ENCODE measurements at places on chromosomes 4 and X.

DNA sequence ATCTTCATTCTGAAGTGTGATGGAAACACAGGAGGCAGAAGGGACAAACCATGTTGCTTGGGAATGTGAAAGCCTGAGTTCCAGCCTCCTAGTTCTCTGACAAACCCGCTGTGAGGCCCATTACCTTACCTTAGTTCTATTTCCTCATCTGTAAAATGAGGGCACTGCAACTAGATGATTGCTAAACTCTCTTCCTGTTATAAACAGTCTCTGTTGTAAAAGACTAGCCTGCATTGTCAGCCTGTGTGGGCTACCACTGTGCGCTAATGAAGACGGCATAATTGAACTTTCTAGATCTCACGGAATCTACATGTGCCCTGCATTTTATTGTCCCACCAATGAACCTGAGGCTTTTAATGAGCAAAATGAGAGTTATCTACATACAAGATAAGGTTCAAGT lies 147.2 kb downstream of the AFF2 start:
- DNase-seq = no peak

DNA sequence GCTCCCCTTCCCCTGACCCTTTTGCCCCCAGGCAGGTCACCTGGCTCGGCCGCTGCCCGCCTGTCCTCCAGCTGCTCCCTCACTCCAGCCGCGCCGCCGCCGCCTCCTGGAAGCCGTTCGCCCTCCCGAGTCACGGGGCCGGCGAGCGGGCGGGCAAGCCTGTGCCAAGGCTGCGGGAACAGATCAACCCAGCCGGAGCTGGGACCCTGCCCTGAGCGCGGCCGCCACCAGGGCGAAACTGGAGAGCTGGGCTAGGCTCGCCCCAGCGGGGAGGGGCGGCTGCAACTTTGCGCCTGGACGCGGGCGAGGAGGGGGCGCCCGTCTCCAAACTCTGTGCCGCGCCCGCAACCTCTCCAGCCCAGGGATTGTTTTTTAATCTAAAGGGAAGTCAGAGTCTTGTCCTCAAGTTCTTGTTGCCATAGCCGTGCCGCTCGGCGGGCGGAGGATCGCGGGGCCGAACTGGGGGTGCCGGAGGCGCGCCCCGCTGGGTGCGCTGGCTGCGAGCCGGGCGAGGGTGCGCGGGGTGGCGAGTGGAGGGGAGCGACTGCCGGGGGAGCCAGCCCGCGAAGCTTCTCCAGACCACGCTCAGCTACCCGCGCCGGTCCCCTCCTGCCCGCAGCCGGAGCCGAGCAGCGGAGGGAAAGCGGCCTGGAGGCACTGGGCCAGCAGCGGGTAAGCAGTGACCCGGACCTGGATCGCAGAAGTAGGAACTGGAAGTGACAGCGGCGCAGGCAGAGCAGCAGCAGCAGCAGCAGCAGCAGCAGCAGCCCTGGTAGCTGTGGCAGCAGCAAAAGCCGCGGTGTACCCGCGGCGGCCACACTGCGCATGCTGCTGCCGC lies 13.4 kb downstream of the ARHGEF6 start:
- DNase-seq = no peak

GRCh38 chr4:27366104-27366823 lies 505.6 kb downstream of the STIM2 start:
- no peak for DNase-seq

- no peak for DNase-seq
Measured at GRCh38 chr4:30642567-30642966, 77.6 kb upstream of the PCDH7 start.

DNA sequence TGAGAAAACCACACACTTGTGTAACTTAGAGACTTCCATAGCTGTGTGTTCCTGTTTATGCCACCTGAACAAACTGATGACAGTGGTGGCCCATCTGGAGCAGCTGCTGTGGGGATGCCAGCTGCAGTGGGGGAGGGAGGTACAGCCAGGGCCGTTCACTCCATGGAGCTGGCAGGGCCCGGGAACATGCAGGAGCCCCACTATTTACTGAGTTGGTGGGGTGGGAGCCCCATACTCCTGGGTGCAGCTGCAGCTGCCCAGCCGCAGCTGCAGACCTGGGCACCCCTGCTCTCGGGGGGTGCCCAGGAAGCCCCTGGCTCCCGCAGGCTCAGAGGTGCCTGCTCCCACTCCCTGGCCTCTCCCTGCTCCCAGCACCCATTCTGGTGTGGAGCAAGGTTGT lies 398.6 kb upstream of the RASGEF1B start:
- no peak for DNase-seq

DNA sequence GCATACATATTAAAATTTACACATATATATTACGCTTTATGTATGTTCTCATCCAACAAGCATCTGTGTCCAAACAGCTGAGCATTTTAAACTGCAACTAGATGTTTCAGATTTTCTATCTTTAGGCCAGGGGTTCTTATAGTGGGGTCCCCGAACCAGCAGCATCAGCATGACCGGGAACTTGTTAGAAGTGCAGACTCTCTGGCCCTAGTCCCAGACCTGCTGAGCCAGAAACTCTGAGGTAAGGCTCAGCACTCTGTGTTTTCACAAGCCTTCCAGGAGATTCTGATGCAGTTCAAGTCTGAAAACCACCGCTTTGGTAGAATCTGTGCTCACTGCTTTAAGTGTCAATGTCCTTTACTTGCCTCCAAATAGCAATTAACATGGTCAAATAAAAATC lies 266.2 kb upstream of the CASK start:
- DNase-seq = no peak

DNA sequence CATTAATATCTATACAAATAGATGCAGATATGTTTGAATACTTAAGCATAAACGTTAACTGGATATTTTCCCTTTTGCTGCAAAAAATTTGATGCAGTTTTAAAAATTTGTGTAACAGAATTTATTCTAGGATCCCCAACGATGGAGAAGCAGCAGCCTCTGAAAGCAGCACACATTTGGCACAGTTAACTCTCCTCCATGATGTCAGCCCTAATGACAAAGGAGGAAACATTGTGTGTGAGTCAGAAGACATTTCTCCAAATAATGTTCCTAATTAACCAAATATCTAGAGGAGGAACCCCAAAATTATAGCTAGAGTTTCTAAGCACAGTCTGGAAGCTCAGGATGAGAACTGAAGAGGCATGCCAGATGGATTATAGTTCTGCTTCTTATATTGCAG lies 281.9 kb upstream of the MAD2L1 start:
- no peak for DNase-seq

DNA sequence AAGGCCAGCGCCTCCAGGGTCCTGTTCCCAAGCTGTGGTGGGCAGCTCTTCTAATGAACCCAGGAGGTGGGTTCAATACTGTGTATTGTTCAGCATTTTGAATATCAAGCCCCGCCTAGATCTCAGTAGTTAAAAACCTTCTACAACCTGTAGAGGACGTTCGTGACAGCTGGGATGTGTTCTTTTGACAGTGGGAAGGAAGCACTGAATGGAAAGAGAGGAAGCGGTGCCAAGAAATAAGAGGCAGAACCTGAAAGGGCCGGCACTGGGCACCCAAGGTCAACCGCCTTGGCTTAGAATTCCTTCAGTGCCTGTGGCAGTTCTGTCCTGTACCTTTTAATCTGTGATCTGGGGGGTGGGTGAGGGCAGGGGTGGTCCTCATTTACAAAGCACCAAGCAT lies 73.1 kb downstream of the CC2D2A start:
- no peak for DNase-seq

DNA sequence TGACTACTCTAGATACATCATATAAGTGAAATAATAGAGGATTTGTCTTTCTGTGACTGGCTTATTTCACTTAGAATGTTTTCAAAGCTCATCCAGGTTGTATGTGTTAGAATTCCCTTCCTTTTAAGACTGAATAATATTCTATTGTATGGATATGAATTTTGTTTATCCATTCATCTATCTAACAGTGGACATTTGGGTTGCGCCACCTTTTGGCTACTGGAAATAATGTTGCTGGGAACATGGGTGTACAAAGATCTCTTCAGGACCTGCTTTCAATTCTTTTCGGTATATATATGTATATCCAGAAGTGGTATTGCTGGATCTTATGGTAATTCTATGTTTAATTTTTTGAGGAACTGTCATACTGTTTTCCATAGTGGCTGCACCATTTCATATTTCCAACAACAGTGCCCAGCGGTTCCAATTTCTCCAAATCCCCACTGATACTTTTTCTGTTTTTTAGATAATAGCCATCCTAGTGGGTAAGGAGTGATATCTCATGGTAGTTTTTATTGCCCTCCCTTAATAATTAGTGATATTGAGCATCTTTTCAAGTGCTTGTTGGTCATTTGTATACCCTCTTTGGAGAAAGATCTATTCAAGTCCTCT lies 3.4 kb upstream of the SCD5 start:
- no peak for DNase-seq

DNA sequence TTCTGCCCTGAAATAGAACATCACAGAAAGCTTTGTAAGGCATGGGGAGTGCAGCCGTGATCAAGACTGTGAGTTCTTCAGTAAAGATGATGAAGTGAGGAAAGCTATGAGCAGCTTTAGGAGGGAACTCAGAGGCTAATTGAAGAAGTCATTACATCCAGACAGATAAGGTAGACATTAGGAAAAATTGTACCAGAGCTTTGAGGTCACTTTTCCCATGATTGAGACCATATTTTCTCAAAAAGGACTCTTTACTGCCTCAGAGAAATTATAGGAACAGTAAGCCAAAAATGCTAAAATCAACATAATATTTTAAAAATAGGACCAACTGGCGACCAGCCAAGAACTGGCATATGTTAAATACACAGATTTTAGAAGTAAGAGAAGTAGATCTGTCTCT lies 11.2 kb downstream of the CHST7 start:
- no peak for DNase-seq

DNA sequence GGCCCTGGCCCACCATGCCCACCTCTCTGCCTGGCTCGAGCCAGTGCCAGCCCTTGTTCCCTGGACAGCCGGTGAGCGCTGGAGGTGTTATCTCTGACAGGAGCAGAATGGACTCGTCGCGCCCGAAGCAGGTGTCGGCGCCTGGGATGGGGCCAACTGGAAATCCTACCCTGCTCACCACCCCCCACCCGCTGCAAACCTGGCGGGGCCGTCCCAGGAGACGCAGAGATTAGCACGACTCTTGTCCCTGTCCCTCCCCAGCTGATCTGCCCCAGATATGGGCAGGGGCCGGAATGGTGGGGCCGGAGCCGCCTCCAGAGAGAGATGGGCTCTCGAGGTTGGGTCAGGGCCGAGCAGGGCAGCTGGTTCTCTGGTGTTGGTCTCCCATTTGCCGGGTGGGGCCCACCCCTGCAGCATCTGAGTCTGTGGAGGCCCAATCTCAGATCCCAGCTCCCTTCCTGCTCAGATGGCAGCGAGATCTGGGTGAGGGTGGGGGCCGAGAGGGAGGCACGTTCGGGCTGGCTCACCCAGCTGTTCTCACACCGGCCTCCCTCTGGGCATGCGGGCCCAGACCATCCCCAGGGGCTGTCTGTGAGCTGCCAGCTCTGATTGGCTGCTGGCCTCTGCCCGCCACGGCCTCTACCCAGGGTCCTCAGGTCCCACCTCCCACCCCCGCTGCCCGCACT lies 20.1 kb upstream of the FGFR3 start:
- DNase-seq = no peak

GRCh38 chr4:73421708-73422457 lies 14.1 kb upstream of the AFP start:
- DNase-seq = no peak

GRCh38 chrX:79371101-79371500 lies 4.0 kb upstream of the ITM2A start:
- no peak for DNase-seq

DNA sequence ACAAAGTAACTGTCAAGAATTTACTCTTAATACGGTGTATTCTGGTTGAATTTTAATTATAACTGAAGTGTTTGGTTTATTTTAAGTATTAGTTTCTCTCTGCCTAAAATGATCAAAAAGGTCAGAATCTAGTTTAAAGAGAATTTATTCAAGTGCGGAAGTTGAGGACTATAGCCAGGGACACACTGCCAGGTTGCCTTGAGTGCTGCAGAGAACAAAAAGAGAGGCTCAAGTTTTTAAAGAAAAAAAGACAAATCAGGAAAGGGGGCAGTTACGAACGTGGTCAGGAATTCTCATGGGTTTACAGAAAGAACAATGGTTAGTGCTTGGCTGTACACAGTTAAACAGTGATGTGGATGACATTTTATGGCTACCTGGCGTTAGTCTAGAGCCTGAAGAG lies 81.3 kb downstream of the SNX25 start:
- no peak for DNase-seq

DNA sequence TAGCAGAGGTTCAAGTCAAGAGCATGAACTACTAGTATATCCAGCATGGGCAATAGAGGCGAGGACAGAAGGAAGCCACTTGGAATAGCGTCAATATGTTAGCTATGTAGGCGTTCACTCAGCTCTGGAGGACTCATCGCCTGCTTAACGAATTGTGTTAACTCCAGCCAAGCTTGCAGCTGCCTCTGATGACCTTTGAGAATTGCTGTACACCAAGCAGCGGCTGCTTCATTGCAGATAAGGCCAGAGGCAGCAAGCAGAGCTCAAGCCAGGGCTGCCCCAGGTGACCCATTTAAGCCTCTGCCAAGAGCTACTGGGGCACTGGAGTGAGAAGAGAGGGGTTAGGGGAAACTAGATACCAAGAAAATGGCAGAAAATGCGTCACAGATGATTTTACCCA lies 160.2 kb upstream of the IGFBP7 start:
- no peak for DNase-seq

- DNase-seq = no peak
Measured at GRCh38 chrX:120664081-120664480, 34.2 kb upstream of the C1GALT1C1 start.

- no peak for DNase-seq
Measured at GRCh38 chr4:5141802-5142201, 90.5 kb downstream of the STK32B start.

DNA sequence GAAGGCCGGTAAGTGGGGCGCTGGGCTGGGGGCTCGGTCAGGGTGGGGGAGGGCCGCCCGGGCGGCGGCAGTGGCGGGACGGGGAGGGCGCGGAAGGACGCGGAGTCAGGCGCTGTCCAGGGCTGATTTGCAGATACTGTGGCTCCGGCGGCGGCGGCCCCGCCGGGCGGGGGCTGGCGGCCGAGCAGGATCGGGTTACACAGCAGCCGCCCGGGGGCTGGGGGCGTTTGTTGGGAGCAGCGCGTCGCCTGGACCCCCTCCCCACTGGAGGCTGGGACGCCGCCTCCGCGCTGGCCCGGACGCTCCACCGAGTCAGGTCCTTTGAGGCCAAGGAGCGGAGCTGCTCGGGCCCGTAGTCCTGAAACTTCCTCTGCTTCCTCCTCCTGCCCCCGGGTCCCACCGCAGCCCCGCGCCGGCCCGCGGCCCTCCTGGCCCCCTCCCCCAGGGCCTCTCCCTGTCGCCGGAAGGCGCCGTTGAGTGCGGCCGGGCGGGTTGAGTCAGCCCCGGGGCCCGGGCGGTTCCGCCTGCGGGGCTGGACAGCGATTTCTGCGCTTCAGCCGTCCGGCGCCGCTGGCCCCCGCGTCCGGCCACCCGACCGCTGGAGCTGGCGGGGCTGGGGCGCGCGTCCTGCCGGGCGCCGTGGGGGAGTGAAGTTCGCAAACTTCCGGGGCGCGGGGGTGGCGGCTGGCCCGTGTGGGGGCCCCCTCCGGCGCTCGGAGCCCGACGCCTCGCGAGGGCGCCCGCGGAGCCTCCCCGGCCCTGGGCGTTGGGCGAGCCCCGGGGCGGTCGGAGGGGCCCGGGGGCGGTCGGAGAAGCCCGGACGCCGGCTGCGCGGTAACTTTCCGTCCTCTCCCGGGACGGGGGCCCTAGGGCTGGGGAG lies 746 bp downstream of the REST start:
- DNase-seq = peak; percentile 29

- no peak for DNase-seq
Measured at GRCh38 chr4:185885075-185885474, 73.1 kb upstream of the SORBS2 start.

- DNase-seq = no peak
Measured at GRCh38 chr4:36692586-36692985, 411.2 kb downstream of the DTHD1 start.

Data from stimulated activated CD8-positive, alpha-beta memory T cell treated with anti-CD3 and anti-CD28 coated beads, Interleukin-4, amount 100 ng/mL, for 4 hours (primary cell).